Osteoblast (primary cell): ENCODE measurements at places on chromosomes 16 and 17. TPM values are rescaled to one million over a fixed set of nuclear protein-coding genes. Genes with fewer than 3 reads are reported as not detected.

GRCh38 chr16:56530872-56531271, 11.0 kb upstream of the BBS2 start:
- peaks cover 8% of the 10 kb centered on the region for H3K27me3 ChIP-seq
- H3K4me3 ChIP-seq = no peak overlapping the region
- no peaks in the 10 kb centered on the region for H3K36me3 ChIP-seq
- H3K4me1 ChIP-seq = no peaks in the 10 kb centered on the region
- no peak overlapping the region for H3K27ac ChIP-seq
- no peak for DNase-seq

DNA sequence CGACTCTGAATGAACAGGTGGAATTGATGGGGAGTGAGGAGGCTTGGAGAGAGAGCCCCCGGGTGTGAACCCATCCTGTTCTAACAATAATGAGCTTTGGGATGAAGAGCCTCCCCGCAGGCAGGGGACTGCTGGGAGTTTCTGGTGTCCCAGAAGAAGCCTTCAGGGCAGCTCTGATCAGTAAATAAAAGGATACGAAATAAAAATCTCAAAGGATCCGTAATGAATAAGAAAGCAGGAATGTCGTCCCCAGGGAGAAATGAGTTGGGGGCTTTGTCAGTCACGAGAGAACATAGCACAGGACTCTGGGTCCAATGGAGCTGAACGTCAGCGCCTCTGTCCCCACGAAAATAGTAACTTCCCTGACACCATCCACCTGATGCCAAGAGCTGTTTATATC, 113.4 kb downstream of the PITPNC1 start:
- H3K36me3 ChIP-seq = no peaks in the 10 kb centered on the region
- H3K4me1 ChIP-seq = peaks cover 34% of the 10 kb centered on the region
- H3K4me3 ChIP-seq = peak overlapping the region; percentile 68
- H3K27ac ChIP-seq = peak overlapping the region; percentile 91
- no peaks in the 10 kb centered on the region for H3K27me3 ChIP-seq

DNA sequence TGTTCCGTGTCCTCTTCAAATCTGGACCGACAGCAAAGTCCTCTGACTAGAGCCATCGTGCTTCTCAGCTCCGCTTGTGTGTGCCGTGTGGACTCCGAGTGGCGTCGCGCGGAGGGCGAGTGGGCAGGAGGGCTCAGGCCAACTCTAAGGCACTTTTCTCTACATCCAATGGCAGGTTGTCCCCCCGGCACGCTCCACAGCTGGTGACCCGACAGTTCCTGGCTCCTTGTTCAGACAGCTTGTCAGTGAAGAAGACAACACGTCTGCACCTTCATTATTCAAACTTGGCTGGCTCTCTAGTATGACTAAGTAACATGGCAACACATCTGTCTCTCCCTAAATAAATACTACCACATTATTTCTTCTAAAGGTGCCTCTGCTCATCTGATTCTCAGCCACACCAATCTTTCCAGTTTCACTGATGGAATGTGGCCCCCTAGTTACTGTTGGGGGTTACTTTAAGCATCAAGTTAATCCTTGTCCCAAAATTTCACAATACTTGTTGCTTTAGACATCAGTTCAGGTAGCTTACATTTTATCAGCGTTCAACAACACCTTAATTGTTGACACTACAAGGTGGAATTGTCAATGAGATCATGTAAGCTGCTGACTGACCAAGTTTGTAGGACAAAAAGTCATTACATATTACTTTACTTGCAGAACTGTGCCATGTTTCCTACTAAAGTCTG, 15.4 kb downstream of the COG1 start:
- no peak overlapping the region for H3K27ac ChIP-seq
- no peaks in the 10 kb centered on the region for H3K27me3 ChIP-seq
- H3K36me3 ChIP-seq = peaks cover 51% of the 10 kb centered on the region
- peaks cover 5% of the 10 kb centered on the region for H3K4me1 ChIP-seq

- H3K4me1 ChIP-seq = peaks cover 32% of the 10 kb centered on the region
- H3K4me3 ChIP-seq = no peak overlapping the region
- peak; percentile 80 for DNase-seq
Measured at GRCh38 chr16:66740010-66740409, 11.4 kb downstream of the DYNC1LI2 start.

GRCh38 chr17:7769854-7770253, 52.3 kb downstream of the DNAH2 start:
- H3K27ac ChIP-seq = no peak overlapping the region
- H3K36me3 ChIP-seq = no peaks in the 10 kb centered on the region
- no peak overlapping the region for H3K4me3 ChIP-seq

DNA sequence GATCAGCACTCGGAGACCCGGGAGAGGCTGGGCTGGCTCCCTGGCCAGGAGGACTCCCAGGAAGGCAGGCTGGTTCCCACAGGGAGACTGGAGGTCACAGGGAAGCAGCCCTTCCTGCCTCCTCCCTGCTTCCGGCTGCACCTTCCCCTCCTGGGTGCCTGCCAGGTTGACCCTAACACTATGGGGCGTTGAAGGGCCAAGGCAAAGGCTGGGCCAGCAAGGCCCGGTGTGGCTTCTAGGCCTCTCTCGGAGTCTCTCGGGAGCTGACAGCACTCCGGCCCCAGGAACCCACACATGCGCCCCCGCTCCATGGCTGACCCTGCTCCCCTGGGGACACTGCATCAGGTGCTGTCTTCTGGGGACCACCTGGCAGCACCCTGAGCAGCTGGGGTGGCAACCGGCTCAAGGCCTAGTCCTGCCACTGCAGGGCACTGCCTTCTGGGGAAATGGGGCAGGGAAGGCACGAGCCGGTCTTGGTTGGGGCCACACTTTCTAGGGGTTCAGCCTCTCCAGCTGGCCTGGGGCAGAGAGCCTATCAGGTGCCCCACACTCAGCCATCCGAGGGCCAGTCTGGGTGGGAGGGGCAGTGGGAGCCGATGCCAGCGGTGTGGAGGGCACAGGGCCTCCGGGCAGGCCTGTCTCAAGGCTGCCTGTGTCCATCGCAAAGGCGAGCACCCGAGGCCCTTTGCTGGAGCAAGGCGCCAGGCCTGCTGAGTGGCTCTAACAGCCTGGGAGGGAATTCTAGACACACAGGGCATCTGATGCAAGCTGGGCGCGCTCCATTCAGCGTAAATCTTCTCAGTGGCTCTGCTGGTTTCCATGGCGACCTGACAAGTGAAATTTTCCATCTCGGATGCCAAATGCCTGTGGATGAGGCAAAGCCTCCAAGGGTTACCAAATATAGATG, 5.6 kb upstream of the MTSS2 start:
- peak overlapping the region; percentile 92 for H3K27ac ChIP-seq
- H3K4me1 ChIP-seq = peaks cover 49% of the 10 kb centered on the region
- DNase-seq = peak; percentile 100
- H3K4me3 ChIP-seq = no peak overlapping the region
- H3K36me3 ChIP-seq = no peaks in the 10 kb centered on the region

GRCh38 chr16:16867973-16868372, 489.0 kb downstream of the NPIPA7 start:
- no peaks in the 10 kb centered on the region for H3K27me3 ChIP-seq
- no peaks in the 10 kb centered on the region for H3K36me3 ChIP-seq
- H3K27ac ChIP-seq = no peak overlapping the region
- DNase-seq = no peak
- H3K4me1 ChIP-seq = no peaks in the 10 kb centered on the region

Gene RAPGEFL1
- 1.4 and 2.1 TPM in 2 replicates for total RNA-seq

Gene NHERF1
- total RNA-seq = 15.9 and 22.1 TPM in 2 replicates

Gene SOST
- not detected in 2 replicates for total RNA-seq
